ENCODE measurements at places on chromosomes 6 and 20.

GRCh38 chr20:17969278-17969883, 563 bp downstream of the MGME1 start:
- peak; percentile 69 for DNase-seq

DNA sequence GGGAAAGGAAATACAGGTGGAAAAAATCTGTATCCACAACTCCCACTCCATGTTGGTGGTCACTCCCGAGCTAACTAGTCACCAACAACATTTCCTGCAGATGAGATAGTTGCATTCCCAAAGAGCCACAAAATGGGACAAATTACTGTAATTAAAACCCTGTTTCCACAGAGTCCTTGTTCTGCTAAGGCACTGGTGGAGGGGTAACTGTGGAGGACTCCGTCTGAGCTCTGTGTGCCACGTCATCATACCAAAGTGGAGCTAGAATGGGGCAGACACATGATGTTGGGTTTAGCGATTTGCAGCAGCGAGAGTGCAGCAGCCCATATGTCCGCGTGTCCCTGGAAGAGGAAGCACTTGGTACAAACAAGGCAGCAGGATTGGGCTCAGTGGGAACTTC, 172.5 kb upstream of the KCNK16 start:
- no peak for DNase-seq

- no peak for DNase-seq
Measured at GRCh38 chr20:24787071-24787470, 162.0 kb upstream of the CST7 start.

GRCh38 chr6:7185561-7185960, 77.8 kb downstream of the RREB1 start:
- DNase-seq = no peak

DNA sequence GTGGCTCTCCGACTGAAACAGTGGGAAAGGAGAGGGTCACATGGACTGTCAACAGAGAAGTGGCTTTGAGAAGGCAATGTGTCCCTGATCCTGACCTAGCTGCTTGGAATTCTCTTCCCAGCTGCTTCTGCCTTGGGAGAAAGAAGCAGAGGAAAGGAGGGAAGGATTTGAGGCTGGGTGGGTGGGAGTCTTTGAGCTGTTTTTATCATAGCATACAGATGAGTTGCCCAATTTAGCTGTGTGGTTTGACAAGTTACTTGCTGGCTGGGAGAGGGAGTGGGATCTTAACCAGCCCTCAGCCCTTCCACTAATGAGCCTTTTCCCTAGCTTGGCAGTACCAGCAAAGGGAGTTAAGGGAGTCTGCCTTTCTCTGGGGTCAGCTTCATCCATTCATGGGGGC, 51.1 kb upstream of the MYL9 start:
- no peak for DNase-seq

Measured in NCI-H526 treated with DMSO at 0.1 percent for 48 hours (cell line).